ENCODE measurements at places on chromosomes 5 and 9.
A peak's percentile ranks its signal among the peaks of the same experiment; 100 is the strongest.

DNA sequence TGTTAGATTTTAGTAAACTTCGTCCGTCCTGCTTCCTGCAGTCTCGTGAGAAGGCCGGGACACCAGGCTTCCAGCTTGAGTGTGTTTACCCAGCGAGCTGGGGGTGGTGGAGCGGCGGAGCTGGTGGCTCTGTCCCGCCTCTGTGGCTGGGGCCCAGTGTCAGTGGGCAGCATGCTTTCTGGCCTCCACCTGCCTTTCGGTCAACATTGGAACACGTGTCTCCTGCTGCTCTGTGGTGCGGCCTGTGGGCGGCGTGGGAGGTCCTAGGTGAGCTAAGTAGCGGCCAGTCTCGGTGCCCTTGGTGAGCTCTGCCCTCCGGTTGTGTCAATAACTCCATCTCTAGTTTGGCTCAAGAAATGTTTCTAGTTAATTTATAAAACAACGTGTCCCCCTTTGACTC lies 125.9 kb downstream of the GADD45G start:
- DNase-seq: no peak

DNA sequence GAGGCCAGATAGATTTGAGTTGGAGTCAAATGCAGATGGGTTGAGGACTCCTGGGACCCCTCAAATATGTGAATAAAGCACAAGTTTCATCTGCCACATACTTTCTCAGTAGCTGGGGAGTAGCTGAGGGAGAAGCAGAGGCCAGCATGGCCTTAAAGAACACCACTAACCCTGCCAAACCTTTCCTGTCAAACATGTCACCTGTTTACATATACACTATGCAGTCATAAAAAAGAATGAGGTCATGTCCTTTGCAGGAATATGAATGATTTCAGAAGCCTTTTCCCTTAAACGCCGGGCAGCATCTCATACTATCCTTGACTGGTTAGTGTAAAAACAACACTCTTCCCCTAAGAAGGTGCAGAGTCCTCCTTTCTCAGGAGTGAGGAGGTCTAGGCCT lies 25.2 kb upstream of the HSD17B4 start:
- DNase-seq: no peak

DNA sequence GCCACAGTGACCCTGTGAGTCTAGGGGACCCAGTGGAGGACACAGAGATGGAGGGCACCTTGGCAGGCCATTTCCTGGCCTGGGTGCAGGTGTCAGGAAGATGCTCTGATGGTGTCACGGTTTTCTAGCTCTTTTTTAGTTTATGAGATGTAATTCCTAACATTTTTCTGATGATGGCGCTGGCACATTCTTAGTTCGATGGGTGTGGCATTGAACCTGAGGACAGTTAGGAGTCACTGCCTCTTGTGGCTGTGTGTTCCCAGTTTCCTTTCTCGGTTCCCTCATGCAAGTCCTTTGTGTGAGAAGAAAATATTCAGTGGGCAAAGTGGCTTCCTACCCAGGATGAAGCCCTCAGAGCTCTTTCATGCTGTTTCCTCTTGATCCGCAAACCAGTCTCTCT lies 129.4 kb upstream of the ICE1 start:
- DNase-seq: no peak

DNA sequence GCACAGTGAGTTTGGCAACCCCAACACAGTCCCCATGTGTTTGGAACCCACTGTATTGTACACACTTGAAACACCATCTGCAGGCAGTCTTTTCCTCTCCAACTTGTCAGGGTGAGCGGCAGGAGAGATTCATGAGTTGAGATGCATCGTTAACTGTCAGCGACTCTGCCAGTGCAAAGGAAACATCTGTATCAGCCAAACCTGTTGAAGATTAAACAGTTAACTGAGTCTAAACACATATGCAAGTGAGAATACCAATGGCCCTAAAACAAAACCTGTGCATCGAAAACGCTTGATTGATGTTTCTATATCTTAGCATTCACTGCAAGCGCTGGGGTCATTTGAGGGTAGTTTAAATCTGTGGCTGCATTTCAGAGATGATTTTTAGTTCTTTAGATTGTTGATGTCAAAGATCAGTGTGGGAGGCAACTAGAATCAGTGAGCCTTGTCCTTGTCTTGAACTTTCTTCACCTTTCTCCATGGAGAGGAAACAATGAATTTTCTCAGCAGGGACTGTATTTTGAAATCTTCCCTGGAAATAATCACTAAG lies 41.3 kb upstream of the PAM start:
- DNase-seq: no peak

DNA sequence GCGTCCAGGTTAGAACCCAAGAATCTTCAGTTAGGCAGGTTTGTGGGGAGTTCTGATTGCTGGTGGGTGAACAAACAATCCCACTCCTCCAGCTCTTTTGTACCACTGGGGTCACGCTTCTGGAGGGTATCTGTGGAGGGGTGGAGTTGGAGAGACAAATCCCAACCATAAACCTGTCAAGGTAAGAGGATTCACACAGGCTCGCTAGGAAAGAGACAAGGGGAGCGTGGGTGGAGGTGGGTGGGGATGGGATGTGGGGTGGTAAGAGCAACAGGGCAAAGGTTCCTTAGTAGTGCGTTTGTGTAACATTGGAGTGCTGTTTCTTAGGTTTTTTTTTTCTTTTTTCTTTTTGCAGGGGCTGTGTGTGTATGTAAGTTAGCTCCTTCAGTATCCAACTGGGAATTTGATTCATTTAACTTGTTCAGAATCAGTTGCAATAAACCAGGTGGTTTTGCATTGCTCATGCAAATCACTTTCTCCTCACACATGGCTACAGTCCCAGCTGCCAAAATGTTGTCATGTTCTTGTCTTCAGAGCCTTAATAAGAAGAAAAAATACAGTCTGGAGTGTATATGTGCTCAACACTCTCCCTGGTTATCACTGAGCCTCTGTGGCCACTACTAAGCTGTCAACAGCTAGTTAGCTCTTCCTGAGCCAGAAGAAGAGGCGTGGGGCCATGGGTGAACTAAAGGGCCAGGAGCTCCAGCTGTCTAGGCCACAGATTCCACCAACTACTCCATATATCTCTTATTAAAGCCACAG lies 164.0 kb upstream of the RAD23B start:
- no peak for DNase-seq

- DNase-seq: no peak
These were observed 49.4 kb downstream of the NUP214 start for GRCh38 chr9:131174681-131175239.

- no peak for DNase-seq
These were observed 721.2 kb upstream of the COX7C start for GRCh38 chr5:85896514-85896913.

DNA sequence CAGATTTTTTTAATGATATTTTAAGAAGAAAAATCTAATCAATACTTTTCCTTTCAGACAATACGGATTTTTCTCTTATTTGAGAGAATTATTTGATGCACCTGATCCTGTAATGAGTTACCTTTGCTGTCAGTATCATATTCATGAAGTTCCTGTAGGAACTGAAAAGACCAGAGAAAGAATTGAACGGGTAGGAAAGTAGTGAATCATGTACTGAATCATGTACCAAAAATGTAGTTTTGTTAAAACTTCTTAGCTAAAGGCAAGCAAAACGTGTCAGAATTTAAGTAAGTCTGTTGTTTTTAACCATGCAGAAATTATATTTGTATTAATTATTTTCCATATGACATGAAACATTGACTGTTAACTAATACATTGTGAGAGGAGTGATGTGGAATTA lies 56.6 kb downstream of the SMC5 start:
- peak; percentile 25 for DNase-seq

GRCh38 chr9:3018691-3019230 lies 174.9 kb upstream of the PUM3 start:
- no peak for DNase-seq

GRCh38 chr5:93395010-93395409 lies 186.0 kb downstream of the NR2F1-AS1 start:
- no peak for DNase-seq

DNA sequence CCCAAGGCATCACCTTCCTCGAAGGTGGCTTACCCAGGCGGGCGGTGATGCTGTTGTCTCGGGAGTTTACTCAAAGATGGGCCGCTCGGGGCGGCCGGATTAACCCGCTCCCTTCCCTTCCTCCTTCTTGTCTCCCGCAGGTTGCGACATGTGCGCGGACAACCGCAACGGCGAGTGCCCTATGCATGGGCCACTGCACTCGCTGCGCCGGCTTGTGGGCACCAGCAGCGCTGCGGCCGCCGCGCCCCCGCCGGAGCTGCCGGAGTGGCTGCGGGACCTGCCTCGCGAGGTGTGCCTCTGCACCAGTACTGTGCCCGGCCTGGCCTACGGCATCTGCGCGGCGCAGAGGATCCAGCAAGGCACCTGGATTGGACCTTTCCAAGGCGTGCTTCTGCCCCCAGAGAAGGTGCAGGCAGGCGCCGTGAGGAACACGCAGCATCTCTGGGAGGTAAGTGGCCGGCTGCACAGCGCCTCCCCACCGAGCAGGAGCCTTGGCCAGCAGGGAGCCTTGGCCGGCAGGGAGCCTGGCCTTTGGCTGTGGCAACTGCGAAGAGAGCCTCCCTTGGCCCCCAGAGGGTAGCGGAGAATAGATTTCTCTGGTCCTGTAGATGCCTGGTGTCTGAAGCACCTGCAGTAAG lies 10.6 kb downstream of the PRDM6 start:
- peak; percentile 59 for DNase-seq

DNA sequence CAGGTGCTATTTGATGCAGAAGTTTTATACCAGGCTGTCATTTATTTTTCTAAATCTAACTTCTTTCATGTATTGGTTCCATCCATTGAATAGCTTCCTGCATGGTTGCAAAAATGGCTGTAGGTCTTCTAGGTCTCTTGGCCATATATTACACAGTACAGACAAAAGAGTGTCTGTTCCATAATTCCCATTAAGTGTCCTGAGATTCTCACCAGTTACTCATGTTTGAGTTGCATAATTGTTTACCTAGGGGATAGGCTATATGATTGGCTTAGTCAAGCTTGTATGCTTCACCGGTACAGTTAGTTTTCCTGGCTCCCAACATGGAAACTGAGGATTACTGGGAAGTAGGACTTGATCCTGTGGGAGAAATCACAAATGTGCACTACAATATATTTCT lies 399.4 kb upstream of the NUDT12 start:
- no peak for DNase-seq

DNA sequence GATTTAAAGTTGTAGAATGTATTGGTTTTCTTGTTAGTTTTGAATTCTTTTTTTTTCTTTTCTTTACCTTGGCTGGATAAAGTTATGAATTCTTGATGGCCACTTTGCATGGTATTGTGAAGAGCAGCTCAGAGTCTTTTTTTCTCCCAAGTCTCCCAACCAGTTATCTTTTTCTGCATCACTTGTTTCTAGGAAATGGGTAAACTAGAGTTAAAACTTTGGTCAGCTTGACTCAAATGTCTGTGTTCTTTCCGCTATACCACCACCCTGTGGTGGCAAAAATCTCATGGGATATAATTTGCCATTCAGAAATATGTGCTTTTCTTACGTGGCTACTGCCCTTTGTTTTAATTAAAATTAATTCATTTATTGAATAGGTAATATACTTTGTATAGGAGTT lies 113.2 kb downstream of the UNC13B start:
- DNase-seq: no peak

DNA sequence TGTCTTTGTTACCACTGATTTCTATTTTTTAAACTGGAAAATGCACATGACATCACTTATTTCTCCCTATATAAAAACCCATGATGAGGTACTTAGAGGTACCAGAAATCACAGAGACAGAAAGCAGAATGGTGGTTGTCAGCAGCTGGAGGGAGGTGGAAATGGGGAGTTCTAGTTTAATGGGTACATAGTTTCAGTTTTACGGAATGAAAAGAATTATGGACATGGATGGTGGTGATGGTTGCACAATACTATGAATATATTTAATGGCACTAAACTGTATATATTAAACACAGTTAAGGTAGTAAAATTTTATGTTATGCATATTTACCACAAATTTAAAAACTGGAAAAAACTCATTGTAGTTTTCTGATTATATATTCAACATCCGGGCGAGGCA lies 50.5 kb upstream of the CPEB4 start:
- no peak for DNase-seq

DNA sequence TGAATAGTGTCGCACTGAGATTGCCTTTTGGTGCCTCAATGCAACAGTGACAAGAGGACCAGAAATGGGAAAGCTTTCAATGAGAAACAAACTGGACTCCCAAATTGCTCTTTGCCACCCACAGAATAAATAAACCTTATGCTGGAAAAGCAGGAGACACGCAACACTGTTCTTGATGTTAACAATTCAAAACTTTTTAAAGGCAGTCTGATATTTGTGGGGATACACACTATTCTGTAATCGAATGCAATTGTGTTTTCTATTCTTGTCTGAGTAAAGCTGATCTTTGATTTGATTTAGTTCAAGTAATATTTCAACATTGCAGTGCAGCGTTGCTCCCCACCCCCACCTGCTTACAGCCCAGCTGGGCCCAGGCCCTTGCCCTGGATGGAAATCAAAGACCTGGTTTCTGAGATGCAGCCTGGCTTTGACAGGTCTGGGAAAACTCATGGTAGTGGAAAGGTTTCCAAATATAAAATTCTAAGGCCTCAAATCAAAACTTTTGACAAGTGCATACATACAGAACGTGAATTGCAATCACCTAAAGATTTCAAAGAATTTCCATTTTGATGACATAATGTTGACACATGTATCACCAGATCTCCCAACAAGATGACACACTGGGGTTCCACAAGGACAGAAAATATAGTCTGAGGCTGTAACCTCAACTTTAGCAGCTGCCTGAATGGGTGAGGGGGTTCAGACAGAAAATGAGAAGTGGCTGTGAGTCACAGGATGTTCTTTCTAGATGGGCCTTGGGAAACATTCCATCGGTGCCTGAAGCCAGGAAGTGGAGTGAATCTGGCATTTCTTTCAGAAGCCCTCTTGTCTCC lies 55.1 kb downstream of the ABCA1 start:
- peak; percentile 88 for DNase-seq

GRCh38 chr9:109765830-109766229 lies 14.2 kb upstream of the PALM2AKAP2 start:
- no peak for DNase-seq

- no peak for DNase-seq
These were observed 5.2 kb upstream of the FCN1 start for GRCh38 chr9:134922932-134923240.

DNA sequence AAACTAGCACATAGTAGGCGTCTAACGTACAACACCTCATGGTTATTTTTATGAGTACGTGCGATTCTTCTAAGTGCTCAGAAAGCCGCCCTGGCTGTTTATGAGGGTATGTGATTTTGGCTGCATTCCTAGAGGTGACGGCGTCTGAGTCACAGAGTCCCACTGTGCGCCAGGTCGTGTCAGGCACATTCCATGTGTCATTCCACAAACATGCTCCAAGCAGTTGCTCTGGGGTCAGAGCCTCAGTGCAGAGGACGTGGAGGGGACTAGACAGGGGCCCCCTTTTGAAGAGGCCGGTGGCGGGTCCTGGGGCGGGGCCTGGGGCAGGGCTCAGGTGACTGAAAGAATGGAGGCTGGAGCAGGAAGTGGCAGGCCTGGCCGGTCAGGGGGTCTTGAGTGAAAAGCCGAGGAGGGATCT lies 51.9 kb downstream of the NEK6 start:
- peak; percentile 98 for DNase-seq
